Lung (tissue), 17 donors: ENCODE measurements at places on chromosomes 16 and 17. TPM values are rescaled to one million over a fixed set of nuclear protein-coding genes. Genes with fewer than 3 reads are reported as not detected.

The ADGRG3 gene
- polyA plus RNA-seq: 66.2 TPM

The RGS11 gene
- 1.8 TPM for polyA plus RNA-seq

The TUBB3 gene
- polyA plus RNA-seq: 11.5 TPM

The GJC1 gene
- 3.9 TPM for polyA plus RNA-seq

The MYH1 gene
- polyA plus RNA-seq: 0.02 TPM

The NPIPA7 gene
- polyA plus RNA-seq: 9.3 TPM

The CD300LB gene
- 1.8 TPM for polyA plus RNA-seq

The CIBAR2 gene
- polyA plus RNA-seq: 15.2 TPM

The RND2 gene
- 0.51 TPM for polyA plus RNA-seq

The CCL17 gene
- polyA plus RNA-seq: 3.5 TPM

The TMEM97 gene
- polyA plus RNA-seq: 42.2 TPM

The SPHK1 gene
- polyA plus RNA-seq: 82.4 TPM

The TRPV2 gene
- 45.1 TPM for polyA plus RNA-seq

The HBA1 gene
- polyA plus RNA-seq: 273 TPM
